Urinary bladder (tissue), 4 donors: ENCODE measurements at places on chromosomes 4 and X. TPM values are rescaled to one million over a fixed set of nuclear protein-coding genes. Genes with fewer than 3 reads are reported as not detected.

DNA sequence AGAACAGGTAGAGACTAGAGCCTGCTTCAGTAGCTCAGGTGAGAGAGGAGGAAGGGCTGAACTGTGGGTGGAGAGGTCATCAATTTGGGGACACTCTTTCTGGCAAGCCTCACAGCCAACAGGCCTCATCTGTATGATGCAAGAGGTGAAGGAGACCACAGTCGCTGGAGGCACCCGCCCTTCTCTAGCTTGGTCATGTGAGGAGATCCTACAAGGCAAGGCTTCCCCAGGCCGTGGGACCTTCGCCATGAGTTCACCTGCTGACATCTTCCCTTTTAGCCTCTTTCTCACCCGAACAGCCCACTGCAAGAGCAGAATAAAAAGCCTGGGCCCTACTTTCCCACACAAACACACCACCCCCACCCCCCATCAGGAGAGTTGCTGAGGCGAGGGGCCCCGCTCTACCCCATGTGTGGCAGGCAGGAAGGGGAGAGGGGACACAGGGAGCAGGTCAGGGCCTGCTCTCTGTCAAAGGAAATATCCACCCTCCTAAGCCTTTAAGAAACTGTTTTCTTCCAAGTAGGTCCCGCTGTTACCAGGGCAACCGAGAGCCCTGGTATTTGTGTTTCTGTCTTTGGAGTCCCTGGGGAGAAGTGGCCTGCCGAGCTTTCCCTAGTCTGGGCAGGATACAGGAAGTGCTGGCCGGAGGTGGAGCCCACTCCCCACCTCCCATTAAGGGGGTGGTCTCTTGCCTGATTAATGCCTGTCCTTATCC, 8.1 kb downstream of the RTL5 start:
- DNase-seq = peak; percentile 63

DNA sequence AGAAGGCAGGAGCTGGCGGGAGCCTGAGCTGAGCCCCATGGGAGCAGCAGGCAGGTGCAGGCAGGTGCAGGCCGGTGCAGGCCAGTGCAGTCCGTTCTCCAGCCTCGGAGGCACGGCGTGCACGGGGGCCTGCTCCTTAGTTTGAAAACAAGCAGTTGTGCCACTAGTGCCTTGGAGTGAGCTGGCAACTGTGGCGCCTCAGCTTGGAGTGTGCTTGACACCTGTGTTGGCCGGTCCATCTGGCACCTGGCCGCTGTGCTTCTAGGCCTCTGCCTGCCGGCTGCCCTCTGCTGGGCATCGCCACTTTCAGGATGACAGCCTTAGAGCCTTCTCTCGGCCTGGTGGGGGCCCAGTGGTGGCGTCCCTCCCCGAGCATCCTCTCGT, 47.9 kb downstream of the RGS12 start:
- DNase-seq = no peak

GRCh38 chr4:19346636-19347035, 905.1 kb upstream of the SLIT2 start:
- DNase-seq = no peak

- DNase-seq = no peak
Measured at GRCh38 chr4:88752076-88752463, 54.4 kb upstream of the NAP1L5 start.

- no peak for DNase-seq
Measured at GRCh38 chr4:100348473-100348872, 158.2 kb upstream of the DDIT4L start.

DNA sequence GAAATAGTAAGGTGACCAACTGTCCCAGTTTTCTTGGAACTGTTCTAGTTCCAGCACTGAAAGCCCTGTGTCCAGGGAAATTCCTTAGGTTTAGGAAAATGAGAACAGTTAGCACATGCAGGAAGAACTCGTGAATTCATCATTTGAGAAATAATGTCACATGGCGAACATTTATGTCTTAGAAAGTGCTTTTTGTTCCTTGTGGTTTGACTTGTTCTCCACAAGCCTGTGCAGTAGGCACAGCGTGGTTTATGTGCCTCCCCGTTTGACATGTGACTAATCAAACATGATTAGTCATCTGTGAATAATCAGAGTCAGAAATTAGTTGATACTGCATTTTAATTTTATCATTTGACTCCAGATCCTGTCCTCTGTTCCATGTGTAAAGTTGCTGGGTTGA, 556.0 kb upstream of the CPEB2 start:
- DNase-seq = no peak

DNA sequence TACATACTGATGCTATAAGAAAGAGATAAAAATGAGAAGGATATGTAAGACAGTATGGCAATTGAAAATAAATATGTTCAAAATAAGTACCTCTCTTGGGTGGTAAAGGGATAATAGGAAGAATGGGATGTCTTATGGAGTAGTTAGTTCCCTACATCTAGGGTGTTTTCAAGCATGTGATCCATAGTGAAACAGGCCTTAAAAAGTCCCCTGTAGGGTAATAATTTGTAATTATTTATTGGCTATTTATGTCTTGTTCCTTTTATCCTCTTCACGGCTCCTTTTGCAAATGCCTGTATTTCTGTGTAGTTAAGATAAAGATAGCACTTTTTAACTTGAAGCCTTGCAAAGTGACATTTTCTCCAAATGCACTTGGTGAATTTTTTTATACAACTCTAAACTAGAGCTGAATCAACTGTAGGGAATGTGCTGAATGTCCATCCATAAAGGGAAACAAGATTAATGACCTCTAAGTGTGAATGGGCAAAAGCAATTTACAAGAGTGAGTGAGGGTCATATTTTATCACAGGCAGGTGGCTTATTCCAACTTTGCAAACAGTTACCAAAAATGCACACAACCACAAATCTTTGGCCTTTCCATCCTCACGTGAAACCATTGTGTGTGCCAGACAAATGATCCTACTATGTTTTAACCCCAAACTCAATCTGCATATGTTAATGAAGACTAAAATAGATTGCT, 299.0 kb downstream of the KCNIP4 start:
- no peak for DNase-seq

The SRPX gene
- 82.7 TPM for total RNA-seq

DNA sequence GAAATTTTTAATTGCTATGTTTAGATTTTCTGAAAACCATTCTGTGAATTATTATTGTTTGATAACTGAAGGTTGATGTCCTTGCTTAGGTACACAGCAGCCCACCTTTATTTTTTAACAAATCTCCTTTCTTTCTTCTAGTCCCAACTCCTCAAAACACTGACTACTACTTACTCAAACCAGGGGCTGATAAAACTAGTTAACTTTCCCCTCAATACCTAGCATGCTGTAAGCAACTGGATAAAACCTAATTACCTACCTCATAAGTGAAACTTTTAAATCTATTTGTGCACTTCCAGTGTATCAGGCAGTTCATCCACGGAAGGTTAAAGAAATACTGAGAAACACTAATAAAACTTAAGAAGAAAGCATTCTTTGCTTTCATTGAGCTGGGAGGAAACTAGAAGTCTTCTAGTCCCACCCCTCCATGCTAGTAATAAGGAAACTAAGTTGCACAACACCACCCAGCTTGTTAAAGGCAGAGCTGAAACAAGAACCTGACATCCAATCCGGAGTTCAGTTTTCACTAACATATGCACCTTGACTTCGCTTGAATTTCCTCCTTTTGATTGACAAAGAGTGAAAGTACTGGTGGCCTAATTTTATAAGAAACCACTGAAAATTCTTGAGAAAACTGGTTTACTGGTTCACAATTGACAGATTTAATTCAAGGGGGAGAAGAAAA, 180.2 kb upstream of the TET2 start:
- DNase-seq = peak; percentile 59

GRCh38 chr4:5865896-5866599, 26.8 kb downstream of the CRMP1 start:
- no peak for DNase-seq

- DNase-seq = no peak
Measured at GRCh38 chr4:154004507-154005170, 215.8 kb upstream of the SFRP2 start.

The SPANXN4 gene
- not detected for total RNA-seq

The LRBA gene
- 92.0 TPM for total RNA-seq

- no peak for DNase-seq
Measured at GRCh38 chr4:78040431-78040830, 16.7 kb upstream of the FRAS1 start.

DNA sequence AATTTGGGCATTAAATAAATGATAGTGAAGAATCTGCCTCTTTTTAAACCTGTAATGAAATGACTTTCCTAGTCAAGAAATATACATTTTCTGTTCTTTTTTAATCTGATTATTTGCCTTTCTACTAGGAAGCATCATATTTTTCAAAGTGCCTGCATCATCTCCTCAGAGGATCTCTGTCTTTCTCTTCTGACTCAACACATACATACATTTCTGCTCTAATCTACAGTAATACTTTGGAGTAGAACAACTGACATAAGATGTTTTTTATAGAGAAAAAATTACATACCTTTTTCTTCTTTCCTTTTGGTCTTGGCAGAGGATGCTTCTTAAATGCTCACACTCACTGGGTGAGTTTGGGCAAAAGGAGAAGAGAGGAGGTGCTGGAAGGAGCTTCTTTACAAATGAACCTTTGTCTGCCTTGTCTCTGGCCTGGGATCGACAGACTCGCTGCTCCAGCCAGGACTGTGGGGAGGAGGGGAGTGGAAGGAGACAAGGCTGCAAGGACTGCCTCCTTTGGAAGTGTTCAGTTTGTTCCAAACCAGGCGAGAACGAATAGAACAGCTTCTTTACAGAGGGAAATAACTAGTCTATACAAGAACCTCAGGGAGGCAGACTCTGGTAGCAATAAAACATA, at the start of gene SCRG1:
TSS of gene SCRG1 (minus strand) at position 338 of the 637 bp plus-strand sequence. CDS start 7,702 bp downstream, outside the sequence.
- DNase-seq = no peak

The MTNR1A gene
- 1.9 TPM for total RNA-seq

- DNase-seq = no peak
Measured at GRCh38 chr4:181424362-181425016, 818.7 kb upstream of the TENM3 start.

GRCh38 chrX:47751670-47752069, 85.0 kb upstream of the ZNF81 start:
- DNase-seq = no peak

The BTK gene
- 7.6 TPM for total RNA-seq

DNA sequence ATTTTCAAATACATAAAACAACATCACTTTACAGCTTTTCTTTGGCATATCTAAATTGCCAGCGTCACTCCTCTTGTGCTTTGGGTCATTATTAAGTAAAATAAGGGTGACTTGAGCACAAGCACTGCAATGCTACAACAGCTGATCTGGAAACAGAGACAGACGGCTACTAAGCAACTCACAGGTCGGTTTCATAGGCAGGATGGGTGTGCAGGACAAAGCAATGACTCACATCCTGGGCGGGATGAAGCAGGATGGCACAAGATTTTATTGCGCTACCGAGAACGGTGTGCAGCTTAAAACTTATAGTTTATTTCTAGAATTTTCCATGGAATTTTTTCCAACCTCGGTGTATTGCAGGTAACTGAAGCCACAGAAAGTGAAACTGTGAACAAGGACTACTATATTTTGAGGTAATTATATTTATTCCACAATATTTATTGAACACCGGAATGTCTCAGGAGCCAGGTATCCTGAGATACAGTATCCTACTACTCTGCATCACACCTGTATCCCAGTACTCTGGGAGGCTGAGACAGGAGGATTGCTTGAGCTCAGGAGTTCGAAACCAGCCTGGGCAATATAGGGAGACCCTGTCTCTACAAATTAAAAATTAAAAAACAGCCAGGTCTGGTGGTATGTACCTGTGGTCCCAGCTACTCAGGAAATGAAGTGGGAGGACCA, 215.5 kb downstream of the APBB2 start:
- no peak for DNase-seq

- no peak for DNase-seq
Measured at GRCh38 chr4:185811509-185812364, at the start of gene SORBS2. Gene SORBS2, minus strand, starts transcription at chr4:185812194. Its CDS starts 121,623 bp downstream, at chr4:185690571.

DNA sequence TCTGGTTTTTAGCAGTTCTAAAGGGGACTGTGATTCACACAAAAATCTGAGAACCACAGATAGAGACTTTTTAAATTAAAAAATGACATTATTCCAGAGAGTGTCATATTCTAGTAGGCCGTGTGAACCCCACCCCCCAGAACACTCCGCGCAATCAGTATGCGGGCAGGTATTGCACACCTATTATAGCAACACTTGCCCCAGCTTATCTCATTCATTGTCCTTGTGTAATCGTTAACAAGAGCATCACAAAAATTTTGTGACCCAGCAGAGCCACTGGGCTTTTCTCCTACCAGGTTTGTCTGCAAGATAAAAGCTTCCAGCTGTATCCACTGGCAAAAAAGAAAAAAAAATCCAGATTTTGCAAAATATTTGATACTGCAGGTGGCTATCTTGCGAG, 394.1 kb upstream of the SMIM31 start:
- DNase-seq = no peak

The PSAPL1 gene
- total RNA-seq = 0.05 TPM

The WNK3 gene
- 8.7 TPM for total RNA-seq

DNA sequence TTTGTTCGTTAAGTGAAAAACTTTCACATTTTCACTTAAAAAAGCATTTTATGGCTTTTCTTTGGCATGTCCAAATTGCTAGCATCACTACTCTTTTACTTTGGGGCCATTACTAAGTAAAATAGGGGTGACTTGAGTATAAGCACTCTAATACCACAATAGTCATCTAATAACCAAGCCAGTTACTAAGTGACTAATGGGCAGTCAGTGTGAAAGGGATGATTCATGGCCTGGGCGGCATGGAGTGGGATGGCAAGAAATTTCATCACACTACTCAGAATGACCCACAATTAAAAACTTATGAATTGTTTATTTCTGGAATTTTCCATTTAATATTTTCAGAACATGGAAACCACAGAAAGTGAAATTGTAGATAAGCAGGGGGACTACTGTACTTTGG, 60.9 kb downstream of the BMP15 start:
- no peak for DNase-seq

- DNase-seq = no peak
Measured at GRCh38 chr4:103207673-103208072, 9.5 kb upstream of the CENPE start.

- DNase-seq = no peak
Measured at GRCh38 chr4:4541040-4541631, 712 bp downstream of the STX18 start.

The MXRA5 gene
- total RNA-seq = 100 TPM

GRCh38 chrX:151724563-151725337, 8.9 kb downstream of the FATE1 start:
- DNase-seq = no peak

The SHROOM4 gene
- total RNA-seq = 9.4 TPM
